ENCODE measurements at places on chromosomes 13 and 19. TPM values are rescaled to one million over a fixed set of nuclear protein-coding genes. Genes with fewer than 3 reads are reported as not detected.

GRCh38 chr13:33262594-33262993 is 23.0 kb downstream of the STARD13 start:
- no peak for DNase-seq
- H3K27me3 ChIP-seq, result no peaks in the 10 kb centered on the region
- peaks cover 65% of the 10 kb centered on the region for H3K4me1 ChIP-seq
- no peak overlapping the region for H3K4me3 ChIP-seq

INAFM1 gene
- total RNA-seq, result 11.0 TPM

DPP9 gene
- 40.1 TPM for total RNA-seq

GRCh38 chr13:59086147-59086546 is 1077.6 kb downstream of the DIAPH3 start:
- H3K36me3 ChIP-seq, result no peaks in the 10 kb centered on the region
- DNase-seq, result no peak
- H3K27me3 ChIP-seq, result no peaks in the 10 kb centered on the region

GRCh38 chr19:39971380-39972035 is 543 bp downstream of the PSMC4 start:
- peaks cover 17% of the 10 kb centered on the region for H3K36me3 ChIP-seq
- H3K4me3 ChIP-seq, result peak overlapping the region; percentile 90
- DNase-seq, result no peak
- peaks cover 12% of the 10 kb centered on the region for H3K4me1 ChIP-seq

GRCh38 chr19:5281588-5281987 is 59.0 kb downstream of the PTPRS start:
- peaks cover 10% of the 10 kb centered on the region for H3K4me1 ChIP-seq
- no peaks in the 10 kb centered on the region for H3K27me3 ChIP-seq
- H3K27ac ChIP-seq, result peak overlapping the region; percentile 48
- no peak overlapping the region for H3K4me3 ChIP-seq

DNA sequence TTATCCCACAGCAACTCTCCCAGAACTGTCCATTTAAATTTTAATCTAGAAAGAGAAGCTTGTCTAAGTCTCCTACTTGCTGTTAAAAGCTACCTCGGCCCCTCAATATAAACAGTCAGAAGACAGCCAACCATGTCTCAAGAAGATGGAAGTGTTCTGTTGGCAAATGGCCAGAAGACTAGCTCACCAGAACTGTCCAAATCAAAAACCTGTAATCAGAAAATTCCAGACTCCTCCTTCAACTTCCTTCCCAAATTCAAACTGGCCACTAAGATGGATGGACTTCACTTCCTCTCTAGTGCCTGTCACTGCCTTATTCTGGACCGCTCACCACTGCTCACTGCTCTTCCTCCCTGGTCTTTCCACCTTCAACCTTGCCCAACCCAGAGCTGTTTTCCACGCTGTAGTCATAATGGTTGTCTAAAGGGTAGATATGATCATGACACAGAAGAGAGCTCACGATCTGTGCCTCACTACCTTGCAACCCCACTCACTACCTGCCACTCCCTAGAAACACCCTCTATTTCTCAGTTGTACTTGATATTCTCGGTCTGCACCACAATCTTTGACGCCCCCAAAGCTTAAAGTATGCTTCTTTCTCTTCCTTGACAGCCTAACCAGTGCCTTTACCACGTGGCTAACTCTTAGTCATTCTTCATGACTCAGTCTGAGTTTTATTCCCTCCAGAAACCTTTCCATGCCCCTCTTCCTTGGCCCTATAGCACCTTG is 9.2 kb downstream of the FGF14 start:
- H3K27ac ChIP-seq, result no peak overlapping the region
- peaks cover 11% of the 10 kb centered on the region for H3K4me1 ChIP-seq
- H3K36me3 ChIP-seq, result no peaks in the 10 kb centered on the region
- DNase-seq, result no peak
- H3K4me3 ChIP-seq, result no peak overlapping the region

NXNL1 gene
- not detected for total RNA-seq
